NCI-H1417 (cell line): ENCODE measurements at places on chromosomes 13 and 19.

DNA sequence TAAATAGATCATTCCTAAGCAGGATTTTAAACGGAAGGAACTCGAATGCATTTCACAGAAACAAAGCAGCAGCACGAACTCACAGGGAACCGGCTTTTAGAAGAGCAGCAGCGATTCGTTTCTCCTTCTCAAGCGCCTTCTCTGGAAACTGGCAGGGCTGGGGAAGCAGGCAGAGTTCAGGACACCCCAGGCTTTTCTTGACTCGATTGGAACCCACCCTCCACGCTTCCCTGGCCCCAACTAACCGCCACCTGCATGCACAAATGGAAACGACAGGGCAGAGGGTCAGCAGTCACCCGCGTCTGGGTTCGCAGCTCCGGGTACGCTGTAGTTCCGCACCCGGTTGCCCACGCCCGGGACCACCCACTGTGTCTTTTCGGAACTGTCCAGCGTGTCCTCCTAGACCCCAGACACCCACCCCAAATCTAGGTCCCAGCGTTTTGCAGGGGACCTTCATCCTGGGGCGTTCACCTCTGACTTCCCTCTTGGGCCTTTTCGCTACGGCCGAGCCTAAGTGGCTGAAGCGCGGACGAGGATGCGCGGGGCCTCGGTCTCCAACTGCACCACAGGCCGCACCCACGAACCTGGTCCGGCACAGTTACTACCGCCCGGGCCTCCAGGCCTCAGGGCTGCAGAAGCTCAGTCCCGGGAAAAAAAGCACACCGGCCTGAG lies 500 bp downstream of the ZFP30 start:
- DNase-seq: peak; percentile 89

DNA sequence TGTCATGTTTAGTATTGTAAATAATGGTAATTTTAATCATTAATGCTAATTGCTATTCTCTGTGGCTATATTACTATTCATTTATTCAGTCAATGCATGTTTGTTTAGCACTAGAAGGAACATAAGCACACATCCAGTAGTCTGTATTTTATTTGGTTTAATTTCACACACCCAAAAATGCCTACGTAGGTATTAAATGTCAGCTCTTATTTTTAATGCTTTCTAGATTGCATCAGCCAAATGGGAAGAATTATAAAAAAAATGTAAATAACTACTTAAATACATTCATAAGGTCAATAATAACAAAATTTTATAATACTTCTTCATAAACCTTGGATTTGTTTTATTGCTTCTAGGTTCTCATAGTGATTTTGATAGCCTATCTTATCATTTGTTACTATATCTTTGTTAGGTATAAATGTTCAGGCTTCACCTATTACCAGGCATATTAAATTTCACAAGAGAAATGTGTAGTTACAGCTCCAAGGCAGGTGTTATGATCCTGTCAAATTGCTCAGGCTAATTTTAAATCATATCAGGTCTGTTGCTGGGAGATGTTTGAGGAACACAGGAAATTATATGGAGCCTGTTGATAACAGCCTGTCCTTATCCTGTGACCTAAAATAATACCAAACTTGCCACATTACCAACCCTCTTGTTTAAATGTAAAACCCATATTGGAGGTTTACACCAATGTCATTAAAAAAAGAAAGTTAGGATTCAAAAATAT lies 34.4 kb downstream of the ITGBL1 start:
- peak; percentile 65 for DNase-seq

- no peak for DNase-seq
These were observed 14.3 kb downstream of the SLC27A1 start for GRCh38 chr19:17484520-17485185.

GRCh38 chr13:52377898-52378297 lies 28.1 kb downstream of the THSD1 start:
- no peak for DNase-seq

- DNase-seq: no peak
These were observed 24.1 kb downstream of the MICU2 start for GRCh38 chr13:21579754-21580316.

GRCh38 chr13:112972867-112973576 lies 4.0 kb downstream of the MCF2L start:
- DNase-seq: peak; percentile 83

- DNase-seq: no peak
These were observed 37.4 kb downstream of the CEBPG start for GRCh38 chr19:33410915-33411401.

DNA sequence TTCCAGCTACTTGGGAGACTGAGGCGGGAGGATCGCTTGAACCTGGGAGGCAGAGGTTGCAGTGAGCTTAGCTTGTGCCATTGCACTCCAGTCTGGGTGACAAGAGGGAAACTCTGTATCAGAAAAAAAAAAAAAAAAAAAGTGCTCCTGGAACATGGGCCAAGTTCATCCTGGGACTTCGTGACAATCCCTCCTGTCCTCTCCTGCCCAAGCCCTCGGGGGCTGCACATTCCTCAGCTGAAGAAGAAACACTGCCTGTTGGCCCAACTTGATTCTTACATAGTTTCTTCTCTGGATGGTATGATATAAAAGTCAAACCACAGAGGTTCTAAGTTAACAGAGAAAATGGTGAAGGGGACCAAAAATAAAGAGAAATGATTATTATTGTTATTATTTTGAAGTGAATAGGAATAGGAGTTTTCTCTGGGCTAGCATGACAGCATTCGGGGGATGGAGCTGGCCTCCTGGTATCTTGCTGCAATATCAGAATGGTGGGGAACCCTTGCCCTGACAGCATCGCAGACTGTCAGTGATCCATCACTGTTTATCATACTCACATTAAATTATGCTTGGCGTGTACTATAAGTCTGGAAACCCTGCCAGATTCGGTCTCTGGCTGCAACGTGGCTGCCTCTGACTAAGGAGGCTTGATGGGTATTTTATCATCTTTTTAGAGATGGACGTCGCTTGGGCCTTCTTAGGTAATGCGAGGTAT lies 113.7 kb upstream of the OXGR1 start:
- no peak for DNase-seq

- DNase-seq: no peak
These were observed 560 bp downstream of the TMEM86B start for GRCh38 chr19:55228015-55228391.

GRCh38 chr13:32125221-32125689 lies 93.7 kb downstream of the FRY start:
- no peak for DNase-seq

- DNase-seq: peak; percentile 82
These were observed 1.1 kb upstream of the ATP11A start for GRCh38 chr13:112688560-112689302.

DNA sequence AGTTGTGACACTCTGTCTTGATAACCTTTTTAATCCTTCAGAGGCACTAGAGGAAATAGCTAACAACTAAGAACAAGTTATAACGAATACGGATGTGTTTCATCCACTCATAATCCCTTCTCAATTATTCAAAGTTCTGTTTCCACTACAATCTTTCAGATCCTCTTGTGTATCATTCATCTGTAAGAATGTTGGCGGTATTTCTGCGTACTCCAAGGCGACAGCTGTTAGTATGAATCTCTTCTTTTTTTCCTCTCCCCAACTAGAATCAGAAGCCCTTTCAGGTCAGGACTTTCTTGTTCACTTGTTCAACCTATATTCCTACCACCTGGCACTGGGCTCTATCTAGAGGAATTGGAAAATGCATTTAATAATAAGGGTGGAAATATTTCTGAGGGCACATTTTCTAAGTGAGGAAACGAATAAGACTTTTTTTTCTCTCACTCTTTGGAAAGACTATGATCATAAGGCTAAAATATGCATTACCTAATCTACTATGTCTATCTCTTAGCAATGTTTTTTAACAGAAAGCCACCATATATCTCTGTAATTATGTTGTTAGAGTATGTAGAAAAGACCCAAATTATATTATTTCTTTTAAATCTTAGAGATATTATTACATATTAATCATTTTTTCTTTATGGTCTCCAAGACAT lies 492.9 kb downstream of the PCDH20 start:
- DNase-seq: no peak

DNA sequence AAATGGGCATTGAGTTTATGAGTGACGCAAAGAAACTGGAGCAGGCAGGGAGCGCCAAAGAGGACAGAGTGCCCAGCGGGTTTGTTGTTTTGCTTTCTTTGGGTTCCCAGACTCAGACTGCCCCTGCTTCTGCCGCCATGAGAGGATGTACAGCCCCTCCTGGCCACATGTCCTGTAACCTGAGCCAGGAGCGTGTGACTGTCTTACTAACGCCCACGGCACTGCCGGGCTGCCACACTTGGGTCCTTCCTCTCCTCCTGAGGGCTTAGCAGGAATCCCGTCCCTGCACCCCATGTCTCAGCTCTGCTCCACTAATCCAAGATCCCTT lies 80.5 kb downstream of the GPR12 start:
- DNase-seq: no peak

DNA sequence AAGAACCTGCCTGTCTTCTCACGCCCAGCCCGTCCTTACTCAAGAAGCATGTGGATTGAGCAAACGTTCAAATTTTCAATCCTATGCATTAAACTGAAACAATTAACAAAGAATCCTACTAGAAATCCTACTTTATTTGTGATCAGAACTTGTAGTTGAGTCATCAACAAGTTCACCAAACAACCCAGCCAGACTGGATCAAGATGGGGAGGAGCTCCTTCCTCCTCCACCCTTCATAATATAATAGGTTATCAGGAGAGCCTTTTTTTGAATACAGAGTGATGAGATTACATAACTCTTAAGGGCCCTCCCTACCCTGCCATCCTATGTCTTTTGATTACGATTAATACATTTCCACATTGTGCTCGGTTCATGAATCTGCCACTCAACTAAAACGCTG lies 32.7 kb downstream of the SOX21 start:
- no peak for DNase-seq
